ENCODE measurements at places on chromosomes 13 and 19.
A peak's percentile ranks its signal among the peaks of the same experiment; 100 is the strongest.

- DNase-seq, result peak; percentile 68
These were observed at the start of gene HSD17B14 for GRCh38 chr19:48836089-48837017. Gene HSD17B14, minus strand, starts transcription at chr19:48836491. Its CDS starts 80 bp downstream, at chr19:48836411.

GRCh38 chr13:65855242-65855805, 1374.8 kb downstream of the PCDH9 start:
- DNase-seq, result no peak

GRCh38 chr13:113533161-113533840, 42.8 kb upstream of the DCUN1D2 start:
- DNase-seq, result no peak

DNA sequence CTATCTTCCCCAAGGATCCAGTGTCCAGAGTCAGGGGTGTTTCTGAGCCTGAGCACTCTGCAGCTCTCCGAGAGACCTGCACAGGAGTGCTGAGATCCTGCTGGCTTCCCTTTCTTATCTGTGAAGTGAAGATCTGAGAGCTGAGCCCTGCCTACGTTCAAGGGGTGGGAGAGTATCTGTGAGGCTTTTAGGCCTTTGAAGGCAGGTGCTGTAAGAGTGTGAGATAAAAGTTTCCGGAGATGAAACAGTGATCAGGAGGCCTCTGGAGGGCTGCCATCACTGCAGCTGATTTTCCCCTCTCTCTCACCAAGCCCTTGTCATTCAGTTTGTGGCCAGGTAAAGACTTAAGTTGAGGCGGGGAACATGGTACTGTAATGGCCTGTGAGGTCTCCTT, 83.1 kb downstream of the AKAP11 start:
- no peak for DNase-seq

DNA sequence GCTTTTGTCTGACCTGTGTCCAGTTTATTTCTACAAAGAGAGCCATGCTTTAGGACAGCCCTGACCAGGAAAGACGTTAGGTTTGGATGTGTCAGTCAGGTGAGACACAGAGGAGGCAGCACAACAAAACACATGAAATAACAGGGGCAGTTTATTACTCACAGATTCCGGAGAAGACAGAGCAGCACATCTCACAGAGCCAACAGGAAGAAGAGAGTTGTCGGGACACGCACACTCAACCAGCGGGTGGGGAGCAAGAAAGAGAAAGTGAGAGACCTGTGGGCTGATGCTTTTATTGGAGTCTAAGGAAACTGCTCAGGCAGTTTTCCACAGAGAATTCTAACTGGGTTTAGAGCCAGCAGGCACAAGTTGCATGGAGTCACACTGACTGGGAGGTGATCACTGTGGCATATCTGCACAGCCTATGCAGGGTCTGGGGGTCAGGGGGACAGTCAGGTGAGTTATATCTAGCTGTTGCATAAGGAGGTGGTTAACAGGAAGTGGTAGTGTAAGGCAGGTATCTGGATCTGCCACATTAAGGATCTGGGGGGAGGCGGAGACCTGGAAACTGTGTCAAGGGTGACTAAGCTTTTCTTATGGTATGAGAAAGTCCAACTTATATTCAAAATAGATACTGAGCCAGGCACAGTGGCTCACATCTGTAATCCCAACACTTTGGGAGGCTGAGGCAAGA, 24.1 kb upstream of the CEACAM20 start:
- no peak for DNase-seq

GRCh38 chr19:44725251-44725650, 23.3 kb upstream of the BCL3 start:
- DNase-seq, result no peak

DNA sequence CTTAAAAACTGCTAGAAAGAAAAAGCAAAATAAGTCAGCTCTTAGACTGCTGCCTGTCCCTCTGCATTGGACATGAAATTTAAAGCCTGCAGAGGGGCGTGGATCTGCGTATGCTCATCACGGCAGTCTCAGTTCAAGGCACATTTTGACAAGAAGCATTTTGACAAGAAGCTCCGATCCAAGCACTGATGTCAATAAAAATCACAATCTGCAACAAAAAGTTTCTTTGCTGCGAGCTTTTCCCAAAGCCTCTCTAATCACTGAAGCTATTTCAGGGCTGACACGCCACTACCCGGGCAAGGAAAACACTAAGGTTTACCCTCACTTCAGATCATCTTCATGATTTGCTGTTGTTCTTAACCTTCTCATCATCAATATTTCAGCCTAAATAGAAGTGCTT, 7.4 kb downstream of the DCUN1D2 start:
- DNase-seq, result no peak

DNA sequence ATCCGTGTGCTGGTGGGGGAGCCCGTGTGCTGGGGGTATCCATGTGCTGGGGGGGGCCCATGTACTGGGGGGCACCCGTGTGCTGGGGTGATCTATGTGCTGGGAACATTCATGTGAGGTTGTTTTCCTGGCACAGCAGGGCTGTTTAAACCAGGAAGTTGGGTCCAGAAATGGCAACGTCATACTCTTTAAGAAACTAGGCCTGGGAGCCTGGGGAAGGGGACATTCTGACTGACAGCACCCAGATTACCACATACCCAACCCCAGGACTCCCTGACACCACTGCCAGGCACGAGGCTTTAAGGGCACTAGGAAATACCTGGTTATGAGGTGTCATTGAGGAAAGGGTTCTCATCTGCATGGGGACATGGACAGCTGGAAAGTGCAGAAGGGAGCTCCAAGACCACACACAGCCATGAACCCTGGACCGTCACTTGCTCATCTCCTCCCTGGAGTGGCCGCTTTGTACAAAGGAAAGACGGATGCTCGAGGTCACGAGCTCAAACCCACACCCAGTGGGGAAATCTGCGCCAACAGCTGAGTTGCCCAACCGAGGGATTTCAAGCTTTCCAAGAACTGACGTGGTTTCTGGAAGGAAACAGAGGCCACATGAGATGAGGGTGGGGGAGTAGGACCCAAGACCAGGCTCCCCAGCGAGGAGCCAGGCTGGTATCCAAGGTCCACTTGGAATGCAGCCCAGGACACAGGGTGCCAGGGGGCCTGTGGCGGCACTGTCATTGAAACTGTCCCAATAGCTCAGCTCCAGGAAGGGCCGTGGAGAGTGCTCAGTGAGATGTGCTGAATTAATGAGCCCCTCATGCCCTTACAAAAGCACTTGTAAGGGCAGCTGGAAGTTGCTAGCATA, 40.9 kb downstream of the RAB20 start:
- DNase-seq, result no peak

DNA sequence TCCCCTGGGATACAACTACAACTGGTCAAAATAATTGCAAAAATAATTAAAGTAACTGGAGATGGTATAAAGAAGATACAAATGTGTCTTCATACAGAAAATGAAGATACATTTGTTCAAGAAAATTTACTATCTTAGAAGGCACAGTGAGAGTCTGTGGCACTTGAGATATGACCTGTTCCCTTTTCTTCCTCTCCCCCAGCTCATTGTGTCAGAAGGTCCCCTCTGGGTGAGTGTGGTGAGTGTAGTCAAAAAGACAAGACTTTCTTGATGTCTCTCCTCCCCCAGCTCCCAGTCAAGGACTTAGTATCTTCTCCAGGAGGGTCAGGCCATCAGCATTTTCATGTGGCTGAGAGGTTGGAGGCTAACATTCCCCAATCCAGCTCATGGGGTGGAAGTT, 51.7 kb downstream of the EDNRB start:
- no peak for DNase-seq

GRCh38 chr19:49875857-49876421, 1.2 kb downstream of the AKT1S1 start:
- peak; percentile 53 for DNase-seq

DNA sequence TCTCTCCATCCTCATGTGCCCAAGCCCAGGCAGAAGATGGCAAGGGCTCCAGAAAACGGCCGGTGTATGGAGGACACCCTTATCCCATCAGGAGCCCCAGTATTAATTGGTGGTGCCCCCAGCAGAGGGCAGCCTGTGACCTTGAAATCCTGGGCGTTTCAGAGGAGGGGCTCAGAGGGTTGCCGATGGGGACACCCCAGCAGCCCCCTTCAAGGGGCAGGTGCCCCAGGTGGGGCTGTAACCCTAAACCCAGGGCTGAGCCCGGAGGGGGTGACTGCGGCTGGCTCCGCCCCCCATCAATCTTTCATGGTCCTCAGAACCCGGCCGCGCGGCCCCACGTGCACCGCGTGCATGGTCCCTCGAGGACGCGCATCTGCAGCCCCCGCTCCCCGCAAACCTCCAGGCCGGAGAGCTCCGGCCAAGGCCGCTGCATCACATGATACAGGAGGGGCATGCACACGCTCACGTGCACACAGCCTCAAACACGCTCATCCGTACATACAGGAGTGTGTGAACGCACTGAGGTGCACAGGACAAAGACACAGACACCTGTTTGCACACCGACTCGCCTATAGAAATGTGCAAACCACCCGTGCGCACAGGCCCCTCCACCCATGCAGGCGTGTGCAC, 949 bp downstream of the RAB3A start:
- no peak for DNase-seq

GRCh38 chr13:20173116-20173746, 12.4 kb upstream of the GJA3 start:
- DNase-seq, result no peak

- DNase-seq, result no peak
These were observed 37.6 kb downstream of the KCTD12 start for GRCh38 chr13:76848596-76848995.

DNA sequence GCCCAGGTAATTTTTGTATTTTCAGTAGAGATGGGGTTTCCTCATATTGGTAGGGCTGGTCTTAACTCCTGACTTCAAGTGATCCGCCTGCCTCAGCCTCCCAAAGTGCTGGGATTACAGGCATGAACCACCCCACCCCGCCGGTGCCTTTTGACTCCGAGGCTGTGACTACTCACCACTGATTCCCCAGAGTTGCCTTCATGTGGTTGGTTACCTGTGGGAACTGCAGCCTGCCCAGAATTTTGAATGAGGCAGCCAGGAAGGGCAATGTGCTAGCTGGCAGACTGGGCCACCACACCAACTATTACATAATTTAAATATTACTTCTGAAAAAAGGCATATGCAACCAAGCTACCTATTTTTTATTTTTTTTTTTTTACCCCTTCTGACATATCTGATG, 42.8 kb downstream of the N4BP2L2 start:
- no peak for DNase-seq

DNA sequence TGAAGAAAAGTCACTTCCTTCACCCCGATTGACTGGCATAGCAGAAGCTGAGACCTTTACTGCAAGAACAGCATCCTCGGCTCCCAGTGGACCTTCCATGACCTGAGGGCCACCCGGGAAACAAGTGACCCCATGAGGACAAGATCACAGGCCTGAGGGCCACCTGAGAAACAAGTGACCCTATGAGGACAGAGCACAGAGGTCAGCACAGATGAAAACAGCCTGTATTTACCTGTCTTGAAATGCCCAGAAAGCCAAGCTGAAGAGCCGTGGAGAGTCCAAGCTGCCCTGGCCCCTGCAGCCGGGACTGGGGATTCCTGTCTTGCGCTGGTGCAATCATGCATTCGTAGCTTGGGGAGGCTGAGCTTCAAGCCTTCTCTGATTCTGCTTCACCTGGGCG, 114.2 kb upstream of the SPACA7 start:
- no peak for DNase-seq

DNA sequence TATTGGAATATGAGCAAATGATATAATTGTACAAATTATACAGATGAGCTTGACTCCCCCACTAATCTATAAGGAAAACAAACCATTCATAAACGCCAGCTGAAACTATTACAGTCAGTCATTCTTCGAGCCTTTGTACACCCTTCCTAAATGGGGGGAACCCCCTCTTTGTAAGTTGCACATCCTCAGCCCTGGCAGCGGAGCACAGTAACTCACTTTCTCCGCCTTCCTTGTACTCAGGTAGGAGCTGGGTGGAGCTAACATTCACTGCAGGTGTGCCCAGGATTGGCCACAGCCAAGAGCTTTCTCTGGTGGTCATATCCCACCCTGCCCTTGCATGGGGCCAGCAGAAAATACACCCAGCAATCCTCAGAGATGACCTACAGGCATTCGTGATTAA, 28.6 kb downstream of the PIN1 start:
- DNase-seq, result no peak

GRCh38 chr19:38577826-38578225, 39.9 kb downstream of the MAP4K1 start:
- no peak for DNase-seq

GRCh38 chr19:45101806-45102205, 8.8 kb downstream of the PPP1R37 start:
- no peak for DNase-seq

DNA sequence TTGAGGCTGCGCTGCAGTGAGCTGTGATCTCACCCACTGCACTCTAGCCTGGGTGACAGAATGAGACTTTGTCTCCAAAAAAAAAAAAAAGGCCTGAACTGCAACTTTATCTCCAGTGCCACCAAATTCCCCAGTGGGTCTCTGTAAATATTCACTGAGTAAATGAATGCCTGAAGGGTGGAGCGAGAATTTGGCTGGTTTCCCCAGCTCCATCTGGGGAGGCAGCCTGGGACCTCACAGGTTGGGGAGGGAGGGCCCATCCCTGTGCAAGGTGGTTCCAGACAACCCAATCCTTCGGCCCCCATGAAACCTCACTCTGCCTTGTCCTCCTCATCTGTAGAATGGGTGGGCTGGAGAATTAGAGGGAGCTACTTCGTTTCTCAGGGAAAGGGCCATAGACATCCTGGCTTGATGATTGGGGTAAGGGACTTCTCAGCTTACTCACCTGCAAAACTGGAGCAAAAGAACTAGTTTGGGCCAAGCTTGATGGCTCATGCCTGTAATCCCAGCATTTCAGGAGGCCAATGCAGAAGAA, 4.2 kb upstream of the PKN1 start:
- no peak for DNase-seq

DNA sequence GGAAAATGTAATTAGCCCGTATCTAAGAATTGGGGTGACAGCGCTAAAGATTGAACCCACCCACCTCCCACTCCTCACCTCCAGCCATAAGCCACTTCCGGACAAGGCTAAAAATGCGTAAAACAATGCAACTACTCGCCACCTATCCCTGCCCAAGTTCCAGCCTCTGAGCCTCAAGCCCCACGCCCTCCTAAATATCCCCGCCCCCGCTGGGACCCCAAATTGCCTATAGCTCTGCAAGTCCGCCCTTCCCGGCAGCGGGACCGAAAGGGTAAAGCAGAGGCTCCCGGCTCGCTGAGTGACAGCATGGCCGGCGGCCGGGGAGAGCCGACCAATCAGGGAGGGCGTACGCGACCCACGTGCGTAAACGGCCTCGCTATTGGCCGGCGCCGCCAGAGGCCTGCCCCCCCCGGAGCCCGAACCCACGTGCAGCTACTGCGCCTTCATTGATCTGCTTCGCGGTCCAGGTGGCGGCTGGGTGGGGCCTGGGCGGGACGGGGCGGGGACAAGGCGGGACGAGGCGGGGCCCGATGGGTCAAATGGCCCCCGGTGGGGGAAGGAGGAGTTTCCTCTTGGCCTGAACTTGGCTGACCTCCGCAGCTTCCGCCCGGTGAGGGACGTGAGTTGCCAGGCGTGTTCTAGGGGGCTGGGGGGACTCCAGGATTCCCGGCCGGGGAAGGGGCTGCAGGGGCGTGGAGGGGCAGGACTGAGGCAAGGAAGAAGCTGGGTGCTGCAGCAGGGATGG, at the start of gene TLE6:
Gene TLE6, plus strand, starts transcription at position 564 of the 745 bp plus-strand sequence. CDS start 670 bp downstream, outside the sequence.
- DNase-seq, result peak; percentile 91

GRCh38 chr13:51371768-51372399, 32.4 kb downstream of the SERPINE3 start:
- DNase-seq, result no peak

- peak; percentile 38 for DNase-seq
These were observed 67.8 kb downstream of the SPACA7 start for GRCh38 chr13:112443995-112444311.

- peak; percentile 68 for DNase-seq
These were observed 7.9 kb downstream of the MLLT1 start for GRCh38 chr19:6271721-6272410.
